ENCODE measurements at places on chromosomes 2 and 18. TPM values are rescaled to one million over a fixed set of nuclear protein-coding genes. Genes with fewer than 3 reads are reported as not detected.

The DOK6 gene
- 7.2 TPM for total RNA-seq

GRCh38 chr18:50277942-50278341, 3.4 kb downstream of the MBD1 start:
- DNase-seq, result no peak

DNA sequence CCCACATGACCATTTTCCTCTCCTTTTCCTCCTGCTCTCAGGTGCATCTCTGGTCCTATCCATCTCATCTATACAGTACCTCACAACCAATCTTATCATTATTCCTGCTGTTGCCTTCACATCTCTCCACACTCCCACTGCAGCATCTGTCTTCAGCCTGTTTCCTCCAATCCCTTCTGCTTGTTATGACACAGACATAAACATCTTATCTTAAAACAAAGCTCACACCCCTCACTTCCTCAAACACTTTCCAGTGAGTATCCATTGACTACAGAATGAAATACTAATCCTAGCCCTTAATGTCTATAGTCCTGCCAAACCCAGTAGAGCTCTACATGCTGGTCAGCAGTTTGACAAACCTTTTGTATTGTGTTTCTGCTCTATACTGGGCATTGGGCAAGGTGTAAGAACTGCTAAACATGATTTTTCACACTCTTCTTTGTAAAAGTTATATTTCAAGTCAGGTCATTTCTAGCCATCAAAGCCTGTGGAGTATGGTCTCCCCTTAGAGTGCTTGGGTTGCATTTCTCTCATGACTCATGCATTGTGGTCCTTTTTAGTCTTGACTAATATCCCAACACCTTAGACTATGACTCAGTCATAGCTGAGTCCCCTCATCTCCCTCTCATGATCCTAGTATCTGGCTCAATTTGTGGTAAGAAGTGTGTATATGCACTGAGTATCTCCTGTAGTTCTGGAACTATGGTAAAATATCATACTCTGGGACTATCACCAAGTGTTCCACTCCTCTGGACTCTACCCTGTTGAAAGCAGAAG, 187.0 kb downstream of the CYRIA start:
- no peak for DNase-seq

GRCh38 chr2:147554521-147555107, 290.2 kb upstream of the ACVR2A start:
- no peak for DNase-seq

The GAREM2 gene
- total RNA-seq, result 6.9 TPM

- no peak for DNase-seq
Observed at GRCh38 chr2:71806432-71806831, 341.2 kb downstream of the CYP26B1 start.

The LBX2 gene
- total RNA-seq, result not detected

GRCh38 chr2:20516646-20517341, 69.9 kb downstream of the RHOB start:
- DNase-seq, result no peak

DNA sequence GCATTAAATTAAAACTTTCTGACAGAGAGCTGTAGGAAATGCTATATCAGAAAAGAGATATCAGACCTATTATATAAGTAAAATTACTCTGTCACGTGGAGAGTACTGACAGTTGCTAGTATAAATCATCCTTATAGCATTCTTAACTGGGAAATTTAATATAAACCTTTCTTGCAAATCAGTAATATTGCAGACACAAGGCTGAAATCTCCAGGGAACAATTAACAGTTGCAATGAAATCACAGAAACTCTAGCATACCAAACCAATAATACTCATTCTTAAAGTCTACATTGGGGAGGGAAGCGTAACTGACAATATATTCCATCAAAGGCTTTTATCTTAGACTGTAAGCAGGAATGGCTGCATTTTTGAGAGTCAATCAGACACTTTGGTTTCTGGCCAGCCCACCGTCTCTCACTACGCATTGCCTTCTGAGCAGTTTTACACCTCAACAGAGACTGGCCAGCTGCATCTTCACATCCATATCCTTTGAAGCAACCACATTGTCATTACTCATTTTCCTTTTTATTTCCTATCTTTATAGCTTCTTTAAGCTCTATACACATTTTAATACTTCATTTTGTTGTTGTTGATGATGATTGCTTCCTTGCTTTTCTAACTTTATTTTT, 536.0 kb upstream of the CDH2 start:
- DNase-seq, result no peak

DNA sequence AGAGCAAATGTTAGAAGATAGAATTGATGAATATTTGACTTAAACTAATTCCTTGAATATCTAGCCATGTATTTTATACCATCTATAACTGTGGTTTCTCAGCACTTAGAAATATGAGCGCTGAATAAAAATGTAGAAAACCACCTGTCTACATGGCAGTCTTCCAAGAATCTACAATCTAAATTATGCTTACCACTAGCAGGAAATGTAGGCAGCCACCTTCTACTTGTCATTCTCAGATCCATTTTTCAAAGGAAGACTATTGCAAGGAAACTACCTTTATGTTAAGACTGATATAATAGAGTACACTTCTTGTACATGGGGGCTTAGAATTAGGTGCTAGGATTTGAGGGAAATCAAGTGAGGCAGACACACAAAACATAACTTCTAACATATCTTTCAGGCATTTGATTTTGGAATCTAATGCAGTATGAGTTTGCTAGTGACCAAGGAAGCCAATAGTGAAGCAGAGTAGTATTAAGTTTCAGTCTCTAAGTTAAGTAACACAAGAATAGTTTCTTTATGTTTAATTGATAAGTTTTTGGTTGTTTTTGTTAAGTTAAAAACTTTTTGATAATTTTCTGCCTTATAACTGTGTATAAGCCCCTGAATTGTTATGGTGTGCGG, 175.9 kb upstream of the ITGA4 start:
- DNase-seq, result no peak

- no peak for DNase-seq
Observed at GRCh38 chr2:104678181-104678580, 175.7 kb upstream of the POU3F3 start.

The ITM2C gene
- 54.7 TPM for total RNA-seq

DNA sequence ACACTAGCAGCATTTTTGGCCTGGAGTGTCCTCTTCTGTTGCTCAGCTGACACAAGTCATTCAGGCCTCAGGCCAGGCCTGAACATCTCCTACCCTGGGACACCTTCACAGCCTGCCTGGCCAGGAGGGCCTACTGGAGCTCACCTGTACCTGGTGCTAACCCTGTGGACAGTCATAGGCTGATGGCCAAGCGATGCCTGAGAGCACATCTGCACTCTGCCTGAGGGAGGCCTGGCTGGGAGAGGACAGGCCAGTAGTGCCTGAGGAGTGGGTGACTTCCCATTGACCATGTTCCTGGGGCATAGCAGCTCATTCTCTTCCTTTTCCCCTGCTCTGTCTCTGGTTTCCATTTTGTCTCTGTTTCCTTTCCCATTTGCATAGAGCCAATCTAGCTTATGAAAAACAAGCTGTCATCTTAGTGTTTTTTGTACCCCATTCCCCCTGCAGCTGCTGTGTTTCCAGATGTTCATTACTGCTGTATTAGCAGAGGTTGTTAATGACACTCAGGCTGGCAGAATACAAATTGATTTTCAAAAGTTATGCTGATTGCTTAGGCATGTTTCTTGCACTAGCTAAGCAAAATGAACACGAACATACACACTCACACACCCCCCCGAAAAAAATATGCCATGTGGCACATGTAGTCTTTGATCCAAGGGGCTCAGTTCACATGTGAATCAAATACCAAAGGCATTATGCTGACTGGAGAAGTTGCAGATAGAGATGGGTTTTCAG, 149.7 kb upstream of the HS6ST1 start:
- no peak for DNase-seq

GRCh38 chr2:10764896-10765295, 43.5 kb downstream of the ATP6V1C2 start:
- DNase-seq, result no peak

The DSEL gene
- total RNA-seq, result 16.4 TPM

DNA sequence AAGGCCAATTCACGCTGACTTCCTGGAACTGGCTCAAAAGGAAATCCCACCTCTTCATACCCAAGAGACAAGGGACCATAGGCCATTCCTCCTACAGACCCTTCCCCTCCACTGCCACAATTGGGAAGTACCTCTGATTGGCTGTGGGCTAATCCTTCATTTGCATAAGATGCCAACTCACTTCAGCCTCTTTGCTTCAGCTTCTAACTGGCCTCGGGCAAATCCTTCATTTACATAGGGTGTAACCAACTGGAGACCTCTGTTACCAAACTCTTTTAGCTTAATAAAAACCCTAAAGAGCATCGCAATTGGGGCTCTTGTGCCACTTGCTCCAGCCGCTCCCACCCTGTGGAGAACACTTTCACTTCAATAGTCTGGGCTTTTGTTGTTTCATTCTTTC, 38.2 kb downstream of the MC2R start:
- DNase-seq, result no peak

DNA sequence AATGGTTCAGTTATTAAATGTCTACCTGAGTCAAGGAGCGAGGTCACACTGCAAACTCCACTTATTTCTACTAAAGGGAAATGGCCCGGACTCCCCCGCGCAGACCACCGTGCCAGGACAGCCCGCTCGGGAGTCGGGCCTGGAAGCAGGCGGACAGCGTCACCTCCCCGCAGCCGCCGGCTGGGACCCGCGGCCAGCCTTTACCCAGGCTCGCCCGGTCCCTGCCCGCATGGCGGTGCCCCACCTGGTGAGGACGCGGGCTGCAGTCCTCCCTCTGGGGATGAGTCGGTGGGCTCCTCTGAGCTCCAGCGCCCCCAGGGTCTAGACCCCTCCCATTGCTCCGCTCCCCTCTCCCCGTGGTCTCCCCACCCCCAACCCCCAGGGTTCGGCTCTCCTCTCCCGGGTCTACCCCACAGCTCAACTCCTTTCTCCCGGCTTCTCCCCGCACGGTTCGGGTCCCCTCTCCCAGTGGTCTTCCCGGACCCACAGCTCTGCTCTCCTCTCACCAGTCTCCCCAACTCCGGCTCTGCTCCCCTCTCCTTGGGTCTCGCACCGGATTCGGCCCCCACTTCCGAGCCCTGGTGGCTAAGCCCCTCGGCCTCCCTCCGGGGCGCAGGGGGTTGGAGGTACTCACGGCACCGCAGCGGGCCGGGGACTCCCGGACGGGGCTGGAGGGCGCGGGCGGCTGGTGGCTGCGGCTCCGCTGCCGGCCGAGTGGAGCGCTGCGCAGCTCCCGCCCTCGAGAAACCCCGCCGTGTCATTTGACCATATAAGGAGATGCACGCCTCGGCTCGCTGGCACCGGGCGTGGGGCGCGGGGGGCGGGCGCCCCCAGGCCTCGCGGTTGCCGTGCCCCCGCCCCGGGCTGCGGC, at the start of gene FHL2:
Gene FHL2, minus strand, starts transcription at position 716 of the 871 bp plus-strand sequence. CDS start 12,535 bp downstream, outside the sequence.
- DNase-seq, result peak; percentile 93

GRCh38 chr18:48621815-48622555, 83.2 kb downstream of the CTIF start:
- DNase-seq, result no peak

DNA sequence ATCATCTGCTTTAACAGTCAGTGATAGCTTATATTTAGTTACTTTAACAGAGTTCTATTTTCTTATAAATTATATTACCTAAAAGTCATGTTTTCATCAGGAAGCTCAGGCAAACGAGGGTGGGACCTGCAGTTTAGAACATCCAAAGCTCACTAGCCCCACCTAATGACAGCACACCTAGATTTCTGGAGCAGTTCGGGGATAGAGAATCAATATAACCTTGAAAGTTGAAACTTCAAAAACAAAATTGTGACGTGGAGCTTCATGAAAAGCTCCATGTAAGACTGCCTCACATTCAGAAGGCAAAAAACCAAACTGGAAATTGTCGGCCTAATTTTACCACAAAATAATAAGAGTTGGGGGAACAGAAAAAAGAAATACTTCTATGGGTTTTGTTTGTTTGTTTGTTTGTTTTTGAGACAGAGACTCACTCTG, 185.9 kb upstream of the CCDC150 start:
- DNase-seq, result no peak

The SS18 gene
- total RNA-seq, result 61.4 TPM

The ITPRID2 gene
- 111 TPM for total RNA-seq

DNA sequence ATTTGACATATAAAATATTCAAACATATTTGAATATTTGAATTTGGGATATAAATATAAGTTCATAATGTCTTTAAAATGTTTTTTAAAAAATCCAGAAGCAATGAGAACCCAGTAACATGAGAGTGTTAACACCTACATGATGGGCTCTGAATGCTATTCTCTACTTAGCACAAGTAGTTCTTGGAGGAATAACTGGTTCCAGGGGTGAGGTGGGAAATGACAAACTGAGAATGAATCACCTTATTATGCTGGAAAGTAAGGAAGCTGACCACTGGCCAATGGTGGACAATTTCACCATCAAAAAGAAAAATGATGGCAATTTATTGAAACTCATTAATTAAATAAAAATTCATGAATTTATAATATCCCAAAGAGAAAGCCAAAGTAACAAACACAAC, 79.6 kb upstream of the NABP1 start:
- DNase-seq, result no peak

The LIPG gene
- 1.2 TPM for total RNA-seq

- no peak for DNase-seq
Observed at GRCh38 chr2:38617301-38617700, 14.6 kb upstream of the HNRNPLL start.

- DNase-seq, result no peak
Observed at GRCh38 chr2:1153920-1154319, 203.3 kb downstream of the SNTG2 start.

GRCh38 chr2:38178556-38179419, 102.8 kb upstream of the CYP1B1 start:
- DNase-seq, result no peak

GRCh38 chr2:148521181-148521580, 123.4 kb upstream of the EPC2 start:
- no peak for DNase-seq

GRCh38 chr2:151973901-151974199, 125.0 kb downstream of the CACNB4 start:
- no peak for DNase-seq

DNA sequence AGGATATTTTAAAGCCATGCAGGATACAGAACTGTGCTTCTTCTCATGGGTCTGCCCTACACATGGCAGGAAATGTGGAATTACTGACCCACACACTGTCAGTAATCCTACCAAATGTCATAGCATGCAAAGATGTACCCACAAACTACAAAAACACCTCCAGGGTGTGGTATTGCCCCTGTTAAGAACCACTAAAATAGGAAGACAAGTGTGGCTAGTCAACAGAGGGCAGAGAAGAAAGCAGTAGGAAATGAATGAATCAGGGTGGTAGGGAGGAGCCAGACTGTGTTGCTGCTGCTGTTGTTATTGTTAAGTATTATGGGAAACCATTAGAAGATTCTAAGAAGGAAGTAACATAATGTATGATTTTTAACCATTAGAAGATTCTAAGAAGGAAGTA, 556.7 kb upstream of the ACVR2A start:
- DNase-seq, result no peak

The SERPINB3 gene
- not detected for total RNA-seq

- DNase-seq, result no peak
Observed at GRCh38 chr2:225948903-225949302, 549.4 kb downstream of the NYAP2 start.

- no peak for DNase-seq
Observed at GRCh38 chr18:42736074-42736473, 379.4 kb downstream of the RIT2 start.
